ENCODE measurements at places on chromosomes 7 and 10. TPM values are rescaled to one million over a fixed set of nuclear protein-coding genes. Genes with fewer than 3 reads are reported as not detected.

SLC26A5 gene
- total RNA-seq = not detected

ENTPD7 gene
- 11.5 TPM for total RNA-seq

ZNF485 gene
- 1.7 TPM for total RNA-seq

EIF3A gene
- total RNA-seq = 143 TPM

CLDN4 gene
- total RNA-seq = 5.8 TPM

PAX4 gene
- total RNA-seq = not detected

CASTOR2 gene
- 6.3 TPM for total RNA-seq

BTBD16 gene
- total RNA-seq = 0.43 TPM

RTKN2 gene
- 0.96 TPM for total RNA-seq

SUFU gene
- total RNA-seq = 5.0 TPM

GBX1 gene
- total RNA-seq = 0.09 TPM

RPA3 gene
- 73.6 TPM for total RNA-seq

ZNF488 gene
- total RNA-seq = 10.6 TPM

SUGCT gene
- total RNA-seq = 1.5 TPM

FAM170B gene
- total RNA-seq = not detected

IFIT3 gene
- 4.1 TPM for total RNA-seq

GDF2 gene
- not detected for total RNA-seq

GSAP gene
- 2.3 TPM for total RNA-seq

CYP2C19 gene
- total RNA-seq = not detected

SFTPD gene
- 0.14 TPM for total RNA-seq

VWDE gene
- 0.74 TPM for total RNA-seq

Measured in A549 treated with dexamethasone at 1 μM for 4 hours (cell line).